ENCODE measurements at places on chromosomes 2 and 18.

DNA sequence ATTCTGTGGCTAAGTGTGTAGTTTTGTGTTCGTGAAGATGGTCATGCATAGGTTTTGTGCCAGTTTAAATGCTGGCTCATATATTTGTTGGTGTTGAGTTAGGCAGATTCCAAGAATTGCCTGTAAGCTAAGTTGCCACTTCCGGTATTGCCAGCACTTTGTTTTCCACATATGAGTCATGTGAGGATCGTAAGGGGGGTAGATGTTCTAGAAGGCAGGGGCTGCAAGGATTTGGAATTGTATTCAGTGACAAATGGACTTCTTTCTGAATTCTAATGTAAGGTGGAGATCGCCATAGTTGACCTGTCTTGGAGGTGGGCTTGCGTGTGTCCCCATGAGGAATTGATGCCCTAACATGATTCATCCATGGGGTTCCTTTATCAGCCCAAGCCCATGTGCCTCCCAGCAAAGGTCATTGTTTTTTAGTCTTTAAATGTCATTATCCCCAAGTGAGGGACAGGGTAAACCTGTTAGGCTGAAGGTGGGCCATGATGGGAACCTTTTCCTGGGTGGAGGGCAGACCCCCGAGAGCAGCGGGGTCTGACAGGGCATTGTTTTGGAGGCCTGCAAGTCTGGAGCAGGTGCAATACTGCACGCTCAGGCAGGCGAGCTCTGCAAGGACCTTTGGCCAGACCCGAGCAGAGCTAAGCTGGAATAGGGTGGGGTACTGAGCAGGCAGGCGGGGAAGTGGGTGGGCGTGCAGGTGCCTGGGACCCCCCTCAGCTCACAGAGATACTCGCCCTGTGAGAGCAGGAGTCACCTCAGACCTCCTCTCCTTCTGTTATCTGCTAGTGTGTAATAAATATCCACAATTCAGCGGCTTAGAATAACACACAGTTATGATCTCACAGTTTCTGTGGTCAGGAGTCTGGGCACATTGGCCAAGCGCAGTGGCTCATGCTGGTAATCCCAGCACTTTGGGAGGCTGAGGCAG lies 77.4 kb downstream of the LRRFIP1 start:
- peak; percentile 59 for DNase-seq

DNA sequence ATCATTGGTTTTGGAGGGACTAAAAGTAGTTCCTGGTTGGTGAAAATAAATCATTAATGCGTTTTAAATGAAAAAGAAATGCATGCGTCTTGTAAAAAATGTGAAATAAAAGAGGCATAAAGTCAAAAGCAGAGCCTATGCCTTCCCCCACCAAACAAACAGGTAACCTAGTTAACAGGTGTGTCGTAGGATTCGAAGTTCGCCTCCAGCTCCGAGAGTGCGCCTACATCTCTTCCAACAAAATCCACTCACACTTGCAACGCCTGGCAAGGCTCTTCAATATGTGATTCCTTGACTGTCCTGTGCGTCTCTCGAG lies 677 bp upstream of the SMAD4 start:
- no peak for DNase-seq

- DNase-seq: no peak
These were observed 20.7 kb downstream of the TOGARAM2 start for GRCh38 chr2:29001806-29002205.

- DNase-seq: peak; percentile 10
These were observed 164.5 kb downstream of the PMAIP1 start for GRCh38 chr18:60064271-60064670.

DNA sequence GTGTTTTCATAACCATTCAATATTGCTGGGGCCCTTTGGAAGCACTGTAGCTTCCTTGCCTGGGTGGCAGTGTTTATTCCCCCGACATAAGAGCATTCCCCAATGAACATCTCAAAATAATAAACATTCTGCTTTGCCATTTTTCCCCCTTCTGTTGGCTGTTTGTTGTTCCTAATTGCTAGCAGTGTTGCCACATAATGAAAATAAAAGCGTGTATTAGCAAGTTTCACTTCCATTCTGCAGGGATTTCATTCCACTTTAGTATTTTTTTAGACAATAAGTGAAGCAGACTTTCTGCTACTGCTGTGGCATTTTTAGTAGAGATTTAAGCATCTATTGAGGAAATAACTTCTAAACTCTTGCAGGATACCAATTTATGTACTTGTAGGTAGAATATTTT lies 154.7 kb upstream of the GALNT13 start:
- DNase-seq: no peak

DNA sequence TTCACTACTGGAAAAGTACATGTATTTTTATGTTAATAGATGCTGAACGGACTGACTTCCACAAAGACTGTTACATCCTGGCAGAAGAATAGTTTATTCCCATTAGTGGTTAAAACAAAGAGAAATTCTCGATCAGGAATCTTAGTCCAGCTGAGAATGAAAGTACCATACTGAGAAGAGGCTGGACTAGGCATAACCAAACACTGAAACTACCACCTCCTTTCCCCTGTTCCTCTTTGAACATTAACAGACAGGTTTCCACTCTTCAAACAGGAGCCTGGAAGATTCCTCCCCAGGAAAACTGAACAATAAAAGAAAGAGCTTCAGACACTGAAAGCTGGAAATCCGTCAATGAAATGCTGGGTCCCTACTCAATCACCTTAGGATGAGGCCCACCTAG lies 25.8 kb downstream of the LDAH start:
- DNase-seq: no peak

- DNase-seq: no peak
These were observed 249.0 kb downstream of the KLHL29 start for GRCh38 chr2:23633966-23634365.

- peak; percentile 2 for DNase-seq
These were observed 26.5 kb downstream of the MDH1 start for GRCh38 chr2:63614983-63615945.

DNA sequence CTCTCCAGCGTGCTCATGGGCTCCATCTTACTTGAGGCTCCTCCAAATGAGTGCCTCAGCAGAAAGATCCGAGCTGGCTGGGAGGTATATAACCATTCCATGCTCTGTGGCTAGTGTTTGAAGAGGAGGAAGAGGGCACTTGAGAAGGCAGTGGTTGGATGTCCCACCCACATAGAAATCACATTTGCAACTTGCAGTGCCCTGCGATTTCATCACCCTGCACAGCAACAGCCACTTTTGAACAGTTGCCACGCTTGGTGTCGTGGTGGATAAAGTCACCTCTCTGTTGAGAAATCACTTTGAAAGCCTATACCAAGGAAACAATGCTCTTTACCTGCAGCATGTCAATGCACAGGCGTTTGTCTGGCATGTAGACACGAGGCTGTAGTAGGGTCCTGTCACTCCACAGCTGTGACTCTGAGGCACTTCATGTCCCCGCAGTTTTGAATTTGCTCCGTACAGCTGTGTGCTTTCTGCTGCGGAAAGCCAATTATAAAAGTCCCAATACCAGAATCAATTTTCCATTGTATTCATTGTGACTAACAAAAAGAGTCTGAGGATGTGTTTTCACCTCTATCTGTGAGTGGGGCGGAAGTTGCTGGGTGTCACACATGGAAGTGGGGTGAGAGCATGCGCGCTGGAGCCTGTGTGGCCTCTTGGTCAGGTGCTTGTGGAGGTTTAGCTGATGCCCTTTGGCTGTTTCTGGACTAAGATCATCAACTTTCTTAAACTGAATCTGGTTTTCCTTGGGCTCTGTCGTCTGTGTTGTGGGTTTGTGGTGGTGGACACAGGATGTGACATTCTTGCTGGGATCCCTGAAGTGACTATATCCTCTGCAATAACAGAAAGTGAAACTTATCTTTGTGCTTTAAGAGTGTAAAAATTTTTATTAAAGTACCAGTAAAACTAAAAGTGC lies 2.8 kb downstream of the CNDP2 start:
- no peak for DNase-seq

DNA sequence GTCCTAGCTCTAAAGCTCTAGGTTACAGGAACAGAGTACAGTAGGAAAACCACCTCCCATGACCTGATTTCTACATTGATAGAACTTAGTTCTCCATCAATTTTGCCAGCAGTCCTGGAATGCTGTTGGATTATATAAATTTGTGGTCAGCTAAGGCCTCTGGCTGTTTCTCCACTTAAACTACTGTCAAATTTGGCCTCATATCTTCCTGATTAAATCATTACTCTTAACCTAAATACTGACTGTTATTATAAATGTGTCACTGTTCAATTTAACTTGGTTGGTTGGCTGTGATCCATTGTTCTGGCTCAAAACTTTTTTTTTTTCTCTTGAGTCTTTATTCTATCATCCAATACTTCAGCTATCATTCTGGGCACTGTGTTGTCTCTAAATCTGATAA lies 71.2 kb downstream of the TGFA start:
- DNase-seq: no peak

- no peak for DNase-seq
These were observed 72.6 kb downstream of the LRRFIP1 start for GRCh38 chr2:237699870-237700511.

- DNase-seq: peak; percentile 59
These were observed 256.7 kb upstream of the FN1 start for GRCh38 chr2:215692387-215693079.

DNA sequence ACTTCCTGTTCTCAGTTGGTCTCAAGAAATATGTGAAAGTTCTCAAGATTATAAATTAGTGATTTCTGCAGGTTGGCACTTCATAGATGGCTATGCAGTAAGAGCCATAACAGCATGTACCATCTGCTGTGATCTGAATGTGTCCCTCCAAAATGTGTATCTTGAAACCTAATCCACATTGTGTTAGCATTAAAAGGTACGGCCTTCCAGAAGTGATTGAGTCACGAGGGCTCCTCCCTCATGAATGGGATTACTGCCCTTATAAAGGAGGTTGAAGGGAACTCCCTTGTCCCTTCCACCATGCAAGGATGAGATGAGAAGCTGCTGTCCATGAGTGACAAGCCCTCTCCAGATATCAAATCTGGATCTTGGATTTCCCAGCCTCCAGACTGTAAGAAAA lies 45.0 kb downstream of the METTL4 start:
- DNase-seq: no peak

GRCh38 chr18:37199741-37200140 lies 365.9 kb downstream of the CELF4 start:
- peak; percentile 23 for DNase-seq

- no peak for DNase-seq
These were observed 57.7 kb upstream of the RBMS1 start for GRCh38 chr2:160551259-160551658.

- DNase-seq: no peak
These were observed 234.3 kb downstream of the CDCA7 start for GRCh38 chr2:173588931-173589369.

- peak; percentile 51 for DNase-seq
These were observed 5.3 kb upstream of the CEP68 start for GRCh38 chr2:65050931-65051330.

DNA sequence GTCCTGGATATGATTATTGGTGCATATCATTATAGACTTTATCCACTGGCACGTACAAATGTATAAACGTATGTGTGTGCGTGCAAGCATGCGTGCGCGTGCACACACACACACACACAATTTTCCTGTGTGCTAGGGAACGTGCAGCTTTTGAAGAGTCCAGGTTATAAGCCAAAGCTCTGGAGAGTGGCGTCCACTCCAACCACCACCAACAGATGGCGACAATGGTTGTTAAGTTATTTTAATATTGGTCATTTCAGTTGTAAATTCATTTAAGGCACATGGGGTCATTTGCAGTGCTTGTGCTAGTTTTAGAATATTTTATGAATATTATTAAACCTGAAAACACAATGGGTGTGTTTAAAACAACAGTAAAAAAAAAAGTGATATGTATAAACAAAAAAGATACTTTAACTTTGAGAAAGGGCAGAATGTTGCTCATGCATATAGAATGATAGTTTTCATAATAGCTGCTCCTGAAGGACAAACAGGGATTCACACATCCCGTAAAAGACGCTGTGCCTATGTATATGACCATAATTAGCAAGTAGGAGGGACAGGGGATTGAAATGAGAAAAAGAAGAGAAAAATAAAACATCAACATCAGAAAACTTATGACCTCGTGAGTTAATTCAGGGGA lies 124.2 kb upstream of the ITGB6 start:
- peak; percentile 74 for DNase-seq

- DNase-seq: peak; percentile 62
These were observed 105.1 kb downstream of the RDH14 start for GRCh38 chr2:18455236-18455862.

DNA sequence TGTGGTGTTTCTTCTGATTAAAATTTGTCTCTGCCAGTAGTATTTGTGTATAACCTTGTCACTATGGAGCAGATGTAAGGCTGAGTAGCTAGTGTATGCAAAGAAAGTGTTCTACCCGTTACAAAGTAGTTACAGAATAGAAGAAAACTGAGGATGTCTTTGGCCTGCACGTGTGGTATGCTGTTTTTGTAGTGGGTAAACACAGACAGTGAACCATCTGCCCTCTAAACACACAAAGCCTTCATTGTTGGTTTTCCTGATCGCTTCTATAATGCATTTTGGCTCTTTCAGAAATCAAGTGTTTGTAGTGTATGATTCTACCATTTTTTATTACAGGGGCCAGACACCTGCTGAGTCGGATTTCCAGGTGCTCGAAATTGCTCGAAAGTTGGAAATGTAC lies 61.5 kb downstream of the FARP2 start:
- no peak for DNase-seq

DNA sequence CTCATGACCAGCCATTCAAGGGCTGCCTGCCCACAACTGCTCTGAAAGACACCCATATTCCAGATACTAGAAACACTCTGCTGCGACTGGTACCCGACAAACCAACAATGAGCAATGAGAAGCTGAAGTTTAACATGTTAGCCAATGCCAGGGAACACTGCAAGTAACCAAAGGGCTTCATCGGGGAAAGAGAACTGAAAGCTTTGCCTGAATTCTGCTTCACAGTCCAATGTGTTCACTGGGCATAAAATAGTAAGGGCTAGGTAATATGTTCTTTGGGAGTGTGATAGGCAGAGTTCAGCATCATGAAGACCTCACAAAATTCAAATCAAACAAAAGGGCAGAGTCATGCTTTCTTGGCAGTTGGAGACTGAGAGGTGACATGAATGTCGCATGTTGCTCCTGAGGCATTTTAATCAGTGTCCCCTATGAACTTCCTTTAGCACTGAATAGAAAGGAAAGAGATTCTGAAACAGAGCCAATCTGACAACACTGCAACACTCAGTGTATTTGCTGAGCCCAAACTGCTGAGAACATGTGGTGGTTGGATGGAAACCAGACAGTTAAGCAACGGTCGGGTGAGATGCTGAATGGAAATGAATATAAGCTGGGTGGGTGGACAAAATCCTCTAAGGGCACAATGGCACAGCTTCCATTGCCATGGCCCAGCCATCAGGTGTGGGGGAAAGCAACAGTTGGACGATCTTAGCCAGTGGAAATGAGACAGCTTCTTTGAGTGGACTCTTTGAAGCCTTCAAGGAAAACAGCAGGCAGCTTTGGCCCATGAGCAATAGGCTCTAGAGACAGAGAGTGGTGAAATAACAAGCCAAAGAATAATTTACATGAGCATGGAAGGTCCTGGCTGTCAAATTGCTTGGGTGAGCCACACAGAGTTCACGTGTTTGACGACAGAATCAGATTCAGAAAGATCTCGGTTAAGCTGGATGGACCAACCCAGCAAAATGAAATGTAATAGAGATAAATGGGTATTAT lies 277.5 kb downstream of the AFF3 start:
- no peak for DNase-seq

DNA sequence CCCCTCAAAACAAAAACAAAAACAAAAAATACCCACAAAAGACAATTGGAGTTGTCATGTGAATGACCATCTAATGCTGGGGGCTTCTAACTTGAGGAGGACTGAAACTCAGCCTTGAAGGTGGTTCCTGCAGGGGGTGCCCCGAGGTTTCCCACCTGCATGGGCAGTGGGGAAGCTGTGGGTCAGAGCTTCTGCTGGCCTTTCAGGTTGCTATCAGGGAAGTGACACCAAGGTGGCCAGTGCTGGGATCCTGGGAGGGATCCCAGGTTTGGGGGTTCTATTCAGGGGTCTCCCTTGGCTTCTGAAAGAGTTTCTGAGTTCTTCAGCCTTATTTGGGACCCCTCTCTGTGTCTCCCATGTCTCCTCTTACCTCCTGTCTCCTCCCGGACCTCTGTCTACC lies 62.8 kb downstream of the LDLRAD4 start:
- DNase-seq: no peak
